ENCODE measurements at places on chromosomes 5 and 9.

DNA sequence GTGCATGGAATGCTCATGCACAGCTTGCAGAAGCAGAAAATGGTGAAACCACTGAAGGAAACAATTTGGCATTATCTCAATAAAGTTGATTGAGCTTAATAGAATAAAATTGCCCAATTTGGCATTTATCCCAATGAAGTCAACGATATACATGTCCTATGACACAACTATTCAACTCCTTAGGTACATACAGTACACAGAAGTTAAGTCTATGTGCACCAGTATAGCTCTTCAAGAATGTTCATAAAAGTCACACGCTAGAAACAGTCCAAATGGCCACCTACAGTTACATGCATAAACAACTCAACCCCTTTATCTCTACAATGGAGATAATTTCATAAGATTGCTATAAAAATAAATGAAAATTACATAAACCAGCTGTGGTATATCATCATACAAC, 184.5 kb downstream of the DENND1A start:
- DNase-seq = no peak

DNA sequence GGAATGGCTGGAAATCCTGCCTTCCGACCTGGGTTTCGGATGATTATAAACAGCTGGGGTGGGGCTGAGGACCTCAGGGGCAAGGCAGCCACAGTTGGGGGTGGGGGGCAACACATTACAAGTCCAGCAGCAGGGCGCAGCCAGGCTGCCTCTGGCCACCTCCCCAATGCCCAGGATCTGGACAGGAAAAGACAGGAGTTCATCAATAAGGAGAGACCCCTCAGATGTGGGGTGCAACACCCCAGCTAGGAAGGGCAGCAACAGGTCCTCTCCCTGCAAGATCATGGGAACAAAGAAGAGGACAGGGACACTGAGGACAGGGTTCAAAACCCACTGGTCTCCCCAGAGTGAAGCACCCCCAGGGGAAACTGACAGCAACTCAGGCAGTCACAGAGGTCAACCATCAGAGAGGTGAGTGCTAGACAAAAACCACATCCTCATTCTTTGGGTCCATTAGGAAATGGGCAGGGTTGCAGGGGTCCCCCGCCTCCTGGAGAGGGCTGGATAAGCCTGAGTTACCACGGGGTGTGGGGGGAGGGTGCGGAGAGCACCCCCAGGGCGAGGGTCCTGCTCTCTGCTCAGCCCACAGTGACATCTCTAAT, 33.5 kb downstream of the SEMA4D start:
- DNase-seq = no peak

- DNase-seq = no peak
Measured at GRCh38 chr5:82419559-82420332, 141.6 kb upstream of the RPS23 start.

DNA sequence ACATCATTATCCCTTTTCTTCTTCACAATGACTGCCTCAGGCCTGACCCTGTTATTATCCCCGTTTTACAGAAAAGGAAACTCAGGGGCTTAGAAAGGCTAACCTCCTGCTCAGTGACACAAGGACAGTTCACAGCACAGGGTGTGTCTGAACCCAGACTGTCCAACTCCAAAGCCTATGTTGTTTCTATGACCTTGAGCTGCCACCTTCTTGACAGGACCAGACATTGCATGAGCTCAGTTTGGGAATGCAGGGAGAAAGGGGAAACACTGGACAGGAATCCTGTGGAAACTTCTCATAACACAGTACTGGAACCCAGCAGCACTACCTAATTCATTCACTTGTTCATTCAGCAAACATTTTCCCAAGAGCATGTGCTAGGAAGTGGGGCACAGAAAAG, 472.8 kb downstream of the CDK5RAP2 start:
- DNase-seq = no peak

GRCh38 chr5:180194410-180195345, 14.3 kb downstream of the RASGEF1C start:
- DNase-seq = no peak

- DNase-seq = no peak
Measured at GRCh38 chr9:37801287-37801850, 772 bp downstream of the DCAF10 start.

DNA sequence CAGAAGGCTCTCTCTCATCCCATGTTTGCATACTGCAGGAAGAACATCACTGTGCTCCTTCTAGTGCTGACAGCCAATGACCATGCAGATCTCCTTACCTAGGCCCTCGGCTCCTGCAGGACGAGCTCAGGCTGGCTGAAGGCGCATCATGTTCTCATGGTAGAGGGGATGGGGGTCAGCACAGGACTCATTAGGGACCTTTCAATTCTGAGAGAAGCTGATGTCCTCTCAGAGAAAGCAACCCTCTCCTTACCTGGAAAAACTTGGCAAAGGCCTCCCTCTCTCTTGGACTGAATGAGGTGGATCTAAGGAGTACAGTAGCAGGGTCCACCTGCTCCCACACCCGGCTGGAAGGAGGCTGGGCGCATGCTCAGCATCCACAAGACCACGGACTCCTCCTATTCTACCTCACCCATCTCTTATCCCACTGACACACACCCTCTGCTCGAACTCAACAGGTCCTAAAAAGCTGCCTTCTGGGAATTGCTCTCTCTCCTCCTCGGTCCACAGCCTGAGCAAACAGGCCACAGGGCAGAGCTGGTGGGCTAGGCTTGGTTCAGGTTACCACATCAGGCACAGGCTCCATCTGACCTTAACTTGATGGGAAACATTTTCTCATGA, 2.9 kb downstream of the IPPK start:
- DNase-seq = no peak

- DNase-seq = no peak
Measured at GRCh38 chr9:94771096-94771495, 44.6 kb downstream of the AOPEP start.

DNA sequence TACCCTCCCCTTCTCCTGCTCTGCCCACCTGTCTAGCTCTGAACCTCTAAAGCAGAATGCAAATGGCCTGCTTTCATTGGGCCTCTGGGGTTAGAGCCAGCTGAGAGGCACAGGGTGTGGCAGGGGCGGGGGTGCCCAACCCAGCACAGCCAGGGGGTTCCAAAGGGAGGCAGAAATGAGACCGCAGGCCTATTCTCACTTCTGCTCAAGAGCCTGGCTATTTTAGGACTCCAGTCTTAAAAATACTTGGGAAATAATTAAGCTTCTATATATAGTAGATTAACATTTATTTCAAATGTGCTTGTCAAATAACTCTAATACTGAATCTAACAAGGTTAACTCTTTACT, 5.7 kb downstream of the QSOX2 start:
- DNase-seq = no peak

- no peak for DNase-seq
Measured at GRCh38 chr5:36236801-36237200, 4.9 kb downstream of the NADK2 start.

- no peak for DNase-seq
Measured at GRCh38 chr9:81344366-81344765, 345.0 kb downstream of the TLE1 start.

DNA sequence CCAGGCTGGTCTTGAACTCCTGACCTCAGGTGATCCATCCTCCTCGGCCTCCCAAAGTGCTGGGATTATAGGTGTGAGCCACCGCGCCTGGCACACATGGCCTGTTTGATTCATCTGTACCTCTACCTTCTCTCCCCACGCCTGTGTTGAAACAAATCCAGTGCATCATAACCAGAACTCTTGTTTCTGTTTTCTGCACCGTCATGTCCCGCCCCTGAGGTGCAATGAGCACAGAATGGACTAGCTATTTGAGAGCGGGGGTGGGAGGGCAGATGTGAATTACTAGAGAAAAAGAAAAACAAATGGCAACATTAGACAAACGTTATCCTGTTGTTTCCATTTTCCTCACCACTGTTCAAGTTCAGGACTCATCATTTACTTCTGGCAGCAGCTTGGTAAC, 10.7 kb upstream of the FAM193B start:
- no peak for DNase-seq

DNA sequence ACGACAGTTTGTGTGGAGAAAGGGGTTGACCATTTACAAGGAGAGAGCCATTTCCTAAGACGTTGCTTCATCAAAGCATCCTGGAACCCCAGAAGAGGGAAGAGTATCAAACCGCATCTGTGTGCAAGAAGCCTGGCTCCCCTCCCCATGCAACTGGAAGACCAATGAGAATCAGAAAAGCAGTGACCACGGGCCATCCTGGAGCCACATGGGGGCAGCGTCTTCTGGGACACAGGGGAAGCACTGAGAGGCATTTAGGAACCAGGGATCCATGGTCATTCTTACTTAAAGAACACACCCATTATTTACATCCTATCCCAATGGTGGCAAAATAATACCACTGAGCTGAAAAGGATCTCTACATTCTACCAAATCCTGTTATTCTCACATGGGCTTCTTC, 29.3 kb downstream of the SEMA5A start:
- DNase-seq = no peak
